ENCODE measurements at places on chromosomes 3 and 15. TPM values are rescaled to one million over a fixed set of nuclear protein-coding genes. Genes with fewer than 3 reads are reported as not detected.

DNA sequence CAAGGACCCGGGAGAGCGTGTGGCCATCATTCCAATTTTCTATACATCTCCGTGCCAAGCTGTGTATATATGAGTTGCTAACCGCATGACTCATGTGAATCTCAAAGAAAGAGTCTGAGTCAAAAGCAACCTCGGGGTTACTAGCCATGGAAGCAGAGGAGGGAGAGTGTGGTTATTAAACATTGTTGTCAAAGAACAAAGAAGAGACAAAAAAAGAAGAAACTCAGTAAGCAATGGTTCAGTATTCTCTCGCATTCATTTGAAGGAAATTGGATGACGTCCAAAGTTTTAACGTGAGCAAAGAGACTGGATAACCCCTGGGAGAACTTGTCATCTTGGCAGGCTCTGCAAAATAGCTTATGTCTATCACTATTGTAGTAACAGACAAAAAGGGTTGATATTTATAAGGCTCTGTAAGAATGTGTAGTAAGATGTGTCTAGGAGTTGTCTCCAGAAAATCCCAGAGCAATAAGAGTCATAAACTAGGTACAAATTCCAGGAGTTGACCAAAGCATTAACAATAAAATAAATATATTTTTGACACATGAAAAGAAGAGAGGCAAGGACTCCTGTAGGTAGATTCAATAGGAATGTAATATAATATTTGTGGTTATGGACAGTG, 52.8 kb upstream of the GRM7 start:
- no peak for DNase-seq

RBP2 gene
- not detected for total RNA-seq

ZDHHC23 gene
- 2.6 TPM for total RNA-seq

ROBO2 gene
- not detected for total RNA-seq

SEMA6D gene
- not detected for total RNA-seq

PPP1R14D gene
- total RNA-seq, result not detected

DNA sequence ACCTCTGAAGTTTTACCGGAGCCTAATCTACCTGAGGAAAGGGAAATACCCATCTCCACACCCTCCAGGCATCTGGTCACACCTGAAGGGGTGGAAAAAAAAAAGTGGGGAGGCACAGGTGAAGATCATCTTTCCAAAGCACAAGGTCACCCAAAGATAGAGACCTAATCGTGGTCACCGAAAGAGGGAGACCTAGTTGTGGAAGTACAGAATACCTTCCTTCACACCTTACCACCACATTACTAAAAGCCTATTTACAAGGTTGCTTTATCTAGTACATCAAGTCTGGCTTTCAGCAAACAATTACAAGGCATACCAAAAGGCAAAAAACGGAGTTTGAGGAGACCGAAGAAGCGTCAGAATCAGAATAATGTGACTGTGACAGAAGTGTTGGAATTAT, 110.0 kb upstream of the ARPP21 start:
- DNase-seq, result no peak

- no peak for DNase-seq
Measured at GRCh38 chr3:35012214-35012613, 627.1 kb upstream of the ARPP21 start.

- DNase-seq, result no peak
Measured at GRCh38 chr15:100249096-100249815, 92.5 kb downstream of the ADAMTS17 start.

Measured in activated T-helper 2 cell treated with anti-CD3 and anti-CD28 coated beads, Interferon-gamma antibody, Interleukin-2, Interleukin-4, amounts not matched to agents 10 μg/mL and 5 μg/mL and 100 μg/mL, durations not matched to agents 14 hours and 24 hours and 36 hours (primary cell).